Fibroblast of villous mesenchyme (primary cell): ENCODE measurements at places on chromosomes 7 and 10. TPM values are rescaled to one million over a fixed set of nuclear protein-coding genes. Genes with fewer than 3 reads are reported as not detected.
A peak's percentile ranks its signal among the peaks of the same experiment; 100 is the strongest.

DNA sequence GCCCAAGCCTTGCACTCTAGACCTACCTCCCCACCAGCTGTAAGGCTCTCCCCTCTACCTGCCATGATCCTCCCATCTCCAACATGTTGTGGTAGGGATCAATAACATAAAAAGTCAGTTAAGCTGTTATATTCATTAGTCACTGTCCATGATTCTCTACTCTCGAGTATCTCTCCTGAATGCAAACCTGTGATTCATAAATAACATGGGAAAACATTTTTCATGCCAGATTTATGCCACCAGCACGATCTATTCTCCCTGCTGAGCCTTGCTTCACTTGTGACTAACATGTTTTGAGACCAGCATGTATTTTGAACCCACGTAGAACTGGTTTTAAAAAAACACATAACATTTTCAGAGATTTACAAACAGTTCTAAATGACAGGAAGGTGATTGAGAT is 30.3 kb downstream of the TMEM168 start:
- DNase-seq, result peak; percentile 2

NXPH1 gene
- not detected in 2 replicates for total RNA-seq

SEMA4G gene
- 0.43 and 0.64 TPM in 2 replicates for total RNA-seq

PTPN12 gene
- 53.8 and 78.6 TPM in 2 replicates for total RNA-seq

SMO gene
- 1.3 and 2.3 TPM in 2 replicates for total RNA-seq
